NCI-H1436 treated with DMSO at 0.1 percent for 48 hours (cell line): ENCODE measurements at places on chromosomes 2 and 18.

DNA sequence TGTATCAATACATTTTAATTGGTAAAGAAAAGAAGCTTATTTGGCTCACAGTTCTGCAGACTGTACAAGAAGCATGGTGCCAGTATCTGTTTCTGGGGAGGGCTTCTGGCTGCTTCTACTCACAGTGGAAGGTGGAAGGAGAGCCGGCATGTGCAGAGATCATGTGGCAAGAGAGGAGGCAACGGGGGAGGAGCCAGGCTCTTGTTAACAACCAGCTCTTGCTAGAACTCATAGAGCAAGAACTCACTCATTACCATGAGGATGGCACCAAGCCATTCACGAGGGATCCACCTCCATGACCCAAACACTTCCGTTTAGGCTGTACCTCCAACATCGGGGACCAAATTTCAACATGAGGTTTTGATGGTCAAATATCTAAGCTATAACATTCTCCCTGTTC lies 7.5 kb downstream of the PARD6G start:
- DNase-seq, result no peak

DNA sequence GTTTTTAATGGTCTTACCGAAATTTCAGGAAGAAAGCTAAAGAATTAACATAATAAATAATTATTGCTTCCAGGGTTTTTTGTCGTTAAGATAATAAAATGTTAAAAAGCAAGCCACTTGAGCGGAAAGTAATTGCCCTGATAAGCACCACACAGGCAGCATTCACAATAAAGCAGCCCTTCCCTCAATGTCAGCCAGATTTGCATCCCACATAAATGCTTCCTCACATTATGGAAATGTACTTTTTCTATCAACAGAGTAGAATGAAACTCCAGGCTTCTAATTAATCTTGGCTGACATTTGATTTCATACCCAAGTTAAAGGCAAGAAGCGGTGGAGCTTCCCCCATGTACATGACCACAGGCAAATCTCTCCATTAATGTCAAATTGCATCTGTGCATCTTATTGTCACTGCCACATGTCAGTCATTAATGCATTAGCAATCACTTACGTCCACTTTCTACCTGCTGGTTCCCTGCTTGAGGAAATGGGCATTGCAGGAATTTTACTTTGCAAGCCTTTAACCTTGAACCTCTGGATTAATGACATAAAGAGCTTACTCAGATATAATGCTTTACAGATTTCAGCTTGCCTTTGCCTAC lies 26.2 kb downstream of the PTPRM start:
- no peak for DNase-seq

- DNase-seq, result no peak
These were observed 33.7 kb upstream of the NPAS2 start for GRCh38 chr2:100786297-100786658.

DNA sequence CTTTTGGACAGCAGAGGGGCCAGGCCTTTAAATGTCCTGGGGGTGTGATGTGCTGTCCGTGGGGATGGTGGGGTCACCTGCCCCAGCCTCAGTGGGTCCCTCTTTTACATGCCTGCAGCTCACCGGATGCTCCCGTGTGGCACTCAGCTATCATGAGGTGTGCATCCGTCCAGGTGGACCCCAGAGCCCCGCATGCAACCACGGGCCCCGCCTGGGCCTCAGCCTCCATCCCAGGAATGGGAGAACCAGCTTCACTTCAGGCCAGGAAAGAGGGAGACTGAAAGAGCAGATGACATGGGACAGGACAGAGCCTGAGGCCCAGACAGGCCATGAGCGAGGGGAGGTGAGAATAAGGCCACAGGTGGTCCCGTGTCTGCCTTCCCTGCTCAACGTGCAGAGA lies 37.5 kb downstream of the RAMP1 start:
- no peak for DNase-seq

DNA sequence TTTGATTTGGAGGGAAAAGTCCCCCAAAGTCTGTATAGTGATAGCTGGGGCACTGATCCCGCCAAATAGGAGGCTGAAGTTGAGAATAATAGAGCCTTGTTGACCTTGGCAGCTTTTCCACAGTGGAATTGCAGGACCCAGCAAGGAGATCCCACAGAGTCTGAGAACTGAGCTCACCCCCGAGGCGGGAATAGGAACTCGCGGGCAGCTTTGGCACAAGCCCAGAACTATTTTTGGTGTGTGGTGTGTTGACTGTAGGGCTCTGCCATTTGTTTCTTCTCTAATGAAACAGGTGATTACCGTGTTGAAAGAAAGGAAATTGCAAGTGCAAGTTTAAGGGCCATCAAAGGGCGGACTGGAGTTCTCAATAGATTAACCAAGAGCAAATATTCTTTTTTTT lies 34.0 kb downstream of the SH3RF3 start:
- DNase-seq, result no peak

DNA sequence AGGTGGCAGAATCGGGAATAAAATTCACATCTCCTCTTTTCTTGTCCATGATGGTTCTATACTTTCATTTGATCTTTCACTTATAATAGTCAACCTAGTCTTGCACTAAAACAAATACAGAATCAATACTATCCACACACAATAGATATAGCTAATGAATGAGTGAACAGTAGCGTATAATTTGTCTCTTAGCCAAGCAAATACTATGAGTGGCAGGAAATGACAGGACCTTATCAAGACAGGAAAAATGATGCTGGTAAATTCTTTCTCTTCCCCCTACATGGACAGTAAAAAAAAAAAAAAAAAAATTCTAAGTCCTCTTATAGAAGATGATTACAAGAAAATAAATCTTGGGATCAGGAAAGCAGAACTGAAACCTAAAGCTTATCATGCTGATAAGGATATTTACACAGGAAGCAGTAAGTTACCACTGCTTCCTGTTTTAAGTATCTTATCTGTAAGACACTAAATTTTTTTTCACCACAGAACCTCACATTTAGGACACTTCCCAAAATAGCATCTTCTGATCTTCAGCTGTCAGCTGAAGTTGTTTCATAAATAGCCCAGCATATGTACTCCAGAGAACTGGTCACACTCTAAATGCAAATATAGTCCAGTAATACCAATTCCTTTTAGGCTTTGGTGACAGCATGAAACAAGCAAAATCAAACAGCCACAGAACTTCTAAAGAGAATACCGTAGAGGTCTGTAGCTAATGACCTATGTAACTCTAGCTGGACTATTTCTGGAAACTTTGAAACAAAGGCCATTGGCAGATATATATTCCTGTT lies 27.0 kb downstream of the IRS1 start:
- no peak for DNase-seq
